Right renal cortex interstitium (tissue), 3 donors: ENCODE measurements at places on chromosomes 1 and 21.

DNA sequence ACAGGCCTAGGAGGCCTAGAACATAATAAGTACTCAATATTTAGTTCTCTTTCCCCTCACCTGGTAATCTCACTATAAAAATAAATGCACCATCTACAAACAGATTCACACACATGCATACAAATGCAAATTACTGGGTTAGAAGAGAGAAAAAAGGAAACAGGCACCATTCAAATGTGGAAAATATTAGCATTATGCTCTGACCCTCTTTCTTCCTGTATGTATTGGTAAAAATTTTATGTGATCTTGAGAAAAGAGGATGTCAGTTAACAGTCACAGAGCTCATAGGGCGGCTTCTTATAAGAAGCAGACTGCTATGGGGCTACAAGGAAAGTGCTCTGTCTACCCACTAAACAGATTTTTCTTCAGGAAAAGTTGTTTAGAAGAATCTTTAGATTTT lies 565.4 kb downstream of the LMO4 start:
- no peak for DNase-seq

DNA sequence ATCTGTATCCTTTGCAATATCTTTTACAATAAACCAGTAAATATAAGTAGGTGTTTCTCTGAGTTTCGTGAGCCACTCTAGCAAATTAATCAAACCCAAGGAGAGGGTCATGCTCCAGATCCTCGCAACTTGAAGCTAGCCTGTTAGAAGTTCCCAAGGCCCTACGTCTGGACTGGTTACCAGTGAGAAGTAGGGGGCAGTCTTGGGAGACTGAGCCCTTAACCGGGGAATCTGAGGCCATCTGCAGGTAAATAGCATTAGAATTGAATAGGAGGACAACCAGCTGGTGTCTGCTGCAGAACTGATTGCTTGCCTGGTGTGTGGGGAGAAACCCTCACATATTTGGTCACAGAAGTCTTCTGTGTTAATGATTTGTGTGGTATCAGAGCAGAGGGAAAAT lies 190.5 kb downstream of the RYR2 start:
- DNase-seq: no peak

- DNase-seq: no peak
These were observed 299.4 kb upstream of the LYPLAL1 start for GRCh38 chr1:218874313-218874712.

DNA sequence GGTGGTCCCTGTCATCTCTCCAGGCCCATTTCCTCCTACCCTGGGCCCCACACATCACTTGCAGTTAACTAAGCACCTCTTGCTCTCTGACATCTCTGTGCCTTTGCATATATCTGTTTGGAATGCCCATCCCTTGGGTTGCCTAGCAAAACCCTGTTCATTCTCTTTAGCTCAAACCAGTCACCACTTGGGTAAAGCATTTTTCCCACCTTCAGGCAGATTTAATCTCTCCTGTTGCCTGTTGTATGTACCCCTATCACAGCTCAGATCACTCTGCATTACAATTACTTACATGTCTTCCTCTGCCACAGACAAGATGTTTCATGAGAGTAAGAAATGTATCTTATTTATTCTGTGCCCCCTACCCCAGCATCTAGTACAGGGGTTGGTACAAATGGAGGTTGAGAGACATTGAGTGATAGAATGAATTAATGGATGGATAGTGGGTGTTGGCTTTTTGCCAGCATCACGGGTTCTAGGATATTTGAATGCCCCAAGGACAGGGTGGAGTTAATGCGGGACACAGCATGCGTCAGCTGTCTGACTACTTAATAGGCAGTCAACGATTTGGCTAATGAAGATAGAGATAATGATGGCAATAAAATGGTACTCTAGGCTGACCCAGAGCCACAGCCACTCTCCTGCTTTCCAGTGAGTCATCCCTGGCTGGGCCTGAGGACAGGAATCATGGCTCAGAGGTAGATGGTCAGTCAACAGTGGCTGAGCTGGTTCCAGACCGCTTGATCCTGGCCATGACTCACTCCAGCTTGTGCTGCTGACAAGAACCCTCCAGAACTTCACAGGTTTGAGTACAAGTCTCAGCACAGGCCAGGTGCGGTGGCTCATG lies 6.5 kb downstream of the NR0B2 start:
- DNase-seq: no peak

DNA sequence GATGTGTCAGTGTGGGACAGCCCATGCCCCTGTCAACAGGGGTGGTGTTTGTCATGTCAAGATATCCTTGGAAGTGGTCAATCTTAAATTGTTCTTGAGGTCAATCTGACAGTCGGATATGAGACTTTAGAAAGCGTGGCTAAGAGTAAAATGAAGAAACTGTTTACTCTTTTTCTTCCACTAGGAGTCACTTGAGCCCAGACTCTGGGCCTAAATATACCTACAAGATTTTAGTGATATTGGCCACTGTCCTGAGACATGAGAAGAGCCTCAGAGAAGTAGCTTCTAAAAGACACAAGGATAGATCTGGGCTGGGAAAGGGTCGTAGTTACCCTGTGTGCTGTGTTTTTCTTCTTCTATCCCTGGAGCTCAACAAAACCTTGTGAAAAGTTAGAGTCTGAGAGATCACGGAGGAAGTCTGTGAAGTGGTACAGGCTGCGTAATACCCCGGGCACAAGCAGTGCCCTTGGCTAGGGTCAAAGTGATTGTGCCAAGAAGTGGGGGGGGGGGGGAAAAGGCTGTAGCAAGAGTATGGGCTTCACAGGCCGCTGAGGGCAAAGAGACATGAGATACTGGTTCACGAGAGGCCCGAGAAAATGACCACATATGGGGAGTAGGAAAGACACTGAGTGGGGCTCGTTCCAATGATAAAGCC lies 355.2 kb upstream of the GREM2 start:
- DNase-seq: no peak

GRCh38 chr1:193040011-193040410 lies 19.1 kb downstream of the UCHL5 start:
- DNase-seq: no peak

GRCh38 chr1:240658312-240658960 lies 46.5 kb upstream of the GREM2 start:
- no peak for DNase-seq

DNA sequence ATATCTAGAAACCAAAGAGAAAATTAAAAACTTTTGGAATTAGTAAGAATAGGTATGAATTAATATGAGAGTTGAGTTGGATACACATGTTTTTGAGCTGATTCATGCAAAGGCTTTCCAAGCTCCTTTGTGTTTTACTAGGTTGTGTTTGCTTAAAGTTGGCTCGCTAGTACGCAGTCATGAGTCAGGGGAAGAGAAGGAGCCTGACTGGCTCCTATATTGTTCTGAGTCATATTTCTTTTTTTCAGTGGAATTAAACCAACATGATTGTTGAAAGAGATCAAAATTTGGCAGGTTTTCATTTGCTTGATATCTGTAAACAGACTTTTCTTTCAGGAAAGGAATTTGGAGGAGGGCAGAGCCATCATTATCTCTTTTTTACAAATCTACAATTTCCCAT lies 66.7 kb downstream of the MAGI3 start:
- DNase-seq: no peak

DNA sequence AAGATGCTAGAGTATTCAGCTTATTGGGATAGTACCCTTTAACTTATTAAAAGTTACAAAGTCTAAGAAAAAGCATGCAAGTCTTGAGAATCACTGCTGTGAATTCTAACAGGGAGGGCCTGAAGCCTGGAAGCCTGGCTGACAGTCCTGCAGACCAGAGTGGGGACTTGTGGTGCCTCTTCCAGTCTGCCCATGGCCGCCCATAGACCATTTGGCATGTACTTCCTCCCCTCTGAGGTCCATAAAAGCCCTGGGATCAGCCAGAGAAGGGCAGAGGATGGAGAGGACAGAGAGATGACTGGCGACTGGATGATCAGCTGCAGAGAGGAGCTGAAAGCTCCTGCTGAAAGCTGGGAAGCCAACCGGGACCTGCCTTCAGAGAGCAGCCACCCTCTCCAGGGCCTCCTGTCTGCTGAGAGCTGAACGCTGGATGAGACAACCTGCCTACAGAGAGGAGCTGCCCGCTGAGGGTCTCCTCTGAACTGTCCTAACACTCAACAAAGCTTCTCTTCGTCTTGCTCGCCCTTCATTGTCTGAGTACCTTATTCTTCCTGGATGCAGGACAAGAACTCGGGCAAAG lies 12.5 kb upstream of the SLC1A7 start:
- no peak for DNase-seq

GRCh38 chr1:150513351-150513791 lies 2.2 kb upstream of the FALEC start:
- no peak for DNase-seq
